ENCODE measurements at places on chromosomes 7 and 10. TPM values are rescaled to one million over a fixed set of nuclear protein-coding genes. Genes with fewer than 3 reads are reported as not detected.
A peak's percentile ranks its signal among the peaks of the same experiment; 100 is the strongest.

DNA sequence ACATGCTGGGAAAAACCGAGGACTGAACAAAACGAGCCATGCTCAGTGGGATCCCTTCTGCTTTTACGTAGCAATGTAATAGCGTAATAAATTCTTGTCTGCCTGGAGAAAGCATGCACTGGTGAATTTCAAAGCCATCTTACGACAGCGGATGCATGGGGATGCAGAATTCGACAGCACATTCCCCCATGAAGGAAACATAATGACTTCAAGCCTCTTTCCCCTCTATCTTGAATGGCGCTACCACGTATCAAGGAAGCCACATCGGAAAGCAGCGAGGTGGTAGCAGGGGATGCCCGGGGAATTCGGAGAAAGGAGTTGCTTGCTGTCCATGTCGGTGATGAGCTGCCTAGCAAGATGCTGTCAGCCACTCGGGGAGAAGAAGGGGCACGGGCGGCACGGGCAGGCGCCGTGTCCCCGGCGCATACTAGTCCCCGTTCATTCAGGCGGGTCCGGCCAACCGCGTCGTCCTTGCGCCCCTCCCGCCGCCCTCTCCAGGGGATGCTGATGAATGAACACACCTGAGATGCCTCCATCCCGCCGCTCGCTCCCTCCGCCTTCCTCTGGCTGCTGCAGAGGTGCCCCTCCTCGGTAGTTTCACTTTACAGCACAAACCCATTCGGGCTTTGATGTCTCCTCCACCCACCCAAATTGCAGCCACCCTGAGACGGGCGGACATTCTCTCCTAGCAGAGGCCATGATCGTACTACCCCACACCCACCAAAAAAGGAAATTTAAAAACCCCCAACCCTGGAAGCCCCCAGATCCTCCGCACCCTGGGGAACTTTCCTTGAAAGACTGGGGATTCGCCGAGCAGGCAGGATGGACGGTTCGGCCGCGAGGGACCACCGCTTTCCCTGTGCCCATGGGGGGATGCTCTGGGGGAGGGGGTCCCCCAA lies 644 bp downstream of the SORBS1 start:
- peak; percentile 34 for DNase-seq

DNA sequence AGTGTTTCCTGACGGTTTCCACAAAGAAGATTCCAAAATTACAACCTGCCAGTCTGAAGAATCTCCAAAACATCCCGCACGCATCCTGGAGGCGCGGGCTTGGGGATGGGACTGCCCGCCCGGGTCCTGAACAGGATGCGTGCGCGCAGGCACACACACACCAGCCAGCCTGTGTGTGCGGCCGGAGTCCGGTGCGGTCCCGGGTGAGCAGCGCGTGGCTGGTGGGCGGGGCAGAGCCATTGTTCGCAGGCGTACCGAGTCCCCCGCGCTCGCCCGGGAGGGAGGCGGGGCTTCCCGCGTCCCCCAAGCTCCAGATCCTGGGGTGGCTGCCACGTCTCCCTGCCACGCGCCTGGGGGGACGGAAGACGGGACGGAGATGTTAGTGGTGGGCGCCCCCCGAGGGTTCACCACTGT lies 675 bp upstream of the SCD start:
- peak; percentile 41 for DNase-seq

Gene TRPV5
- total RNA-seq = not detected

Gene ZNF485
- total RNA-seq = 2.4 TPM

Measured in T-helper 17 cell (primary cell).